NCI-H2081 treated with DMSO at 0.1 percent for 48 hours (cell line): ENCODE measurements at places on chromosomes 1 and 21.

DNA sequence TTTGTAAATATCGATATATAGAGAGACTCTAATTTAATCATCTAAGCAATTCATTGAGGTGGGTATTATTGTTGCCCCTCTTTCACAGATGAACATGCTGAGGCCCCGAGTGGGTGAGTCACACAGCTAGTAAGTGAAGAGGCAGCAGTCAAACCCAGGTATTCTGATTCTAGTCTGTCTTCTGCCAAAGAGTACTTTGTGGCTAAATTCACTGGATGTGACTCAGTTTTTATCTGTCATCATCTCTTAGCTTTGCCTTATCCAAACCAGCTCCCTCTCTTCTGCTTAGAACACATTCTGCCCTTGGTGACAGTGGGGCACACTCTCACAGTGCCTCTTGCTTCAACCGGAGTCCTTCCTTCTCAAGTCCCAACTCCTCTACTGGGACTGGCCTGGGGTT, 11.5 kb downstream of the FCRL5 start:
- DNase-seq, result no peak

DNA sequence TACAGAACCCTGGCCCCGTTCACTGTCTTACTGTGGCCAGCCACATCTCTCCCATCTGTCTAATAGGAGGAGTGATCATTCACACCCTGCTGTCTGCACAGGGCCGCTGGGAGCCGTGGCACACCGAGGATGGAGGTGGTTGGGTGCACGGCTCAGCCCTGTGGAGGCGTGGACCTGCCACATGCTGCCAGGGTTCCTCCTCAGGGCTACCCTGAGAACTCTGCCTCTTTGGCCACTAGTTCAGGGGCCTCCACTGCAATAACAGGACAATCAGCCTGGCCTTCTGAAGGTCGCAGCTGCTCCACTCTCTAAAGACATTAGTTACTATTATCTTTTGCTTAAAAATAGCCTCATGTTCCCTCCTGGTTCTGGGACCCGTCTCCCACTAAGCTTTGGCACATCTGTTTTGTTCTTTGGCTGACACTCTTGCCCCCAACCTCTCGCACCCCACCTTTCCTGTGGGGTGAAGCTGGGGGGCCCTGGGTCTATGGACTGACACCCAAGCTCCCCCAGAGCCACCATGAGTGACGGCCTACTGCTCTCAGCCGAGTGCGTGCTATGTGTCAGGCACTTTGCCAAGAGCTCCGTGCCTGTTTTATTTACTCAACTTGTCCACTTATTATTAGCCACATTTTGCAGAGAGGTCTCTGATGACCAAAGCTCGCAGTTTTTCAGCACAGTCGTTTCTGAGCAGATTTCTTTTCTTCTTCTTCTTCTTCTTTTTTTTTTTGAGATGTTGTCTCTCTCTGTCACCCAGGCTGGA, 66.3 kb downstream of the ARHGEF10L start:
- DNase-seq, result no peak

GRCh38 chr1:43509740-43510375, 20.8 kb upstream of the PTPRF start:
- no peak for DNase-seq

GRCh38 chr1:199551967-199552565, 475.4 kb upstream of the NR5A2 start:
- peak; percentile 42 for DNase-seq

DNA sequence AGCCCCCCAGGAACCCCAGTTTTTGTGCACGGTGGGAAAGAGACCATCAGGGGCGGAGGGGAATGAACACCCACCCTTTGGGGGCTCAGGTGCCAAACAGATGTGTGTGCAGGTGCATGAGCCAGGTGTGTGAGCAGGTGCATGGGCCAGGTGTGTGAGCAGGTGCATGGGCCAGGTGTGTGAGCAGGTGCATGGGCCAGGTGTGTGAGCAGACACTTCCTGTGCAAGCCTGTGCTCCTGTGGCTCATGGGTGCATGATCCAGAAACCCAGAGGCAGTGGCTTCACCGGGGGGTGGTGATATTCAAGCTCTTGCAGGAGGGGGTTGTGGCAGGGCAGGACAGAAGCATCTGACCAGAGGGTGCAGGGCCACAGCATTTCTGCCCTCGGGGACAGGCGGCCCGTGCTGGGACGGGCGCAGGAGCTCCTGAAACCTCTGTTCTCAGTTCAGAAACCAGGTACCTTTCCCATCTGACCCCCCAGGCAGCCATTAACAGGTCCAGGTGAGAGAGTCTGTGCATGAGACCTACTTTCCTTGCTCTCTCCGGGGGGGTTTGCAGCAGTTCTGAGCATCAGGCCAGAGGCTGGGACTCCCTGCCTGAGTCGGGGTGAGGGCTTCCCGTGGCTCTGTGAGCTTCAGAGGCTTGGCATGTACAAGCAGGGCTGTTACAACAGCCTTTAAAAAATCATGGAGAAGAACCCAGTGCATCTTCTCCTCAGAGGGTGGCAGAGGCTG, 29.1 kb downstream of the COL18A1 start:
- no peak for DNase-seq

DNA sequence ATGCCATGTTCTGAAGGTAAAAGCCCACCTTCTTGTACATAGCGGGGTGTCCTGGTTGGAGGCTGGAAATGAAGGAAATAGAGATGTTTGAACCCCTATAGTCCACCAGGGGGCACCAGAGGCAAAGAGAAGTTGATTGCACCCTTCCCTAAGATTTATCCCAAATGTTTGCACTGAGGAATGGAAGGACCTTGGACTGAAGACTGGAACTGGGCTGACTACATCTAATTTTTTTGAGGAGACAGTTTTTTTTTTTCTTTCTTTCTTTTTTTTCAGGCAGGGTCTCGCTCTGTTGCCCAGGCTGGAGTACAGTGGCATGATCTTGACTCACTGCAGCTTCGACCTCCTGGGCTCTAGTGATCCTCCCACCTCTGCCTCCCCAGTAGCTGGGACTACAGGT, 55.3 kb upstream of the EIF4G3 start:
- no peak for DNase-seq

- DNase-seq, result no peak
Observed at GRCh38 chr1:39617488-39618049, 21.9 kb downstream of the HEYL start.

- DNase-seq, result no peak
Observed at GRCh38 chr1:233180641-233181364, 114.7 kb downstream of the PCNX2 start.

GRCh38 chr21:45768011-45768739, 124.7 kb downstream of the PCBP3 start:
- DNase-seq, result no peak

- no peak for DNase-seq
Observed at GRCh38 chr1:116879478-116880133, 30.1 kb upstream of the PTGFRN start.

DNA sequence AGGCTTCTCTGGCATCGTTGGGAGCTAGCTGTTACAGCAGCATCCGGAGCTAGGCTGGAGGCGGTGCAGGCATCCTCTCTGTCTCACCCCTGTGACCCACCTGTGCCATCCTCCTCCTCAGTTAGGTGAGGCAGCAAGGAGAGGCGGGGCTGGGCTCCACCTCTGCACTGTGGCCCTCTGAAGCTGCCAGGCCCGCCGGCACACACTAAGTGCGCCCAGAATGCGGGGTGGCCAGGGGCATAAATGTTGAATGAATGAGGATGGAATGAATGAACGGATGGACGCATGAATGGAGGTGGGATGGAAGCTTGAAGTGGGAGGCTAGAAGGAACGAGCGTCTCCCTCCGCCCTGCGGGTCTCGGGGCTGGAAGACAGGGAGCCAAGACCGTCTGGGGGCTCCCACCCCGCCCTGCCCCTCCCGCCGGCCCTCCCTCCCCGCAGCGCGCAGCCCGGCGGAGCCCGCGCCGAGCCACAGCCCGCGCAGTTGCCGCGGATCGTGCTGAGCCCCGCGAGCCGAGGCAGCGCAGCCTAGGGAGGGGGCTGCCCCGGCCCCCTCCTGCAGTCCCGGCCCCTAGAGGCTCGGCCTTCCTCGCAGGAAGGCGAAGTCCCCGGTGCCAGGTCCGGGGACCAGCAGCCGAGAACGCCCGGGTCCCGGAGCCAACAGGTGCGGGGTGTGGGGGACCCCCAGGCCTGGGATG, at the start of gene HCRTR1:
HCRTR1 (plus strand) TSS at position 472 of the 698 bp plus-strand sequence. CDS start 1,504 bp downstream, outside the sequence.
- DNase-seq, result no peak

DNA sequence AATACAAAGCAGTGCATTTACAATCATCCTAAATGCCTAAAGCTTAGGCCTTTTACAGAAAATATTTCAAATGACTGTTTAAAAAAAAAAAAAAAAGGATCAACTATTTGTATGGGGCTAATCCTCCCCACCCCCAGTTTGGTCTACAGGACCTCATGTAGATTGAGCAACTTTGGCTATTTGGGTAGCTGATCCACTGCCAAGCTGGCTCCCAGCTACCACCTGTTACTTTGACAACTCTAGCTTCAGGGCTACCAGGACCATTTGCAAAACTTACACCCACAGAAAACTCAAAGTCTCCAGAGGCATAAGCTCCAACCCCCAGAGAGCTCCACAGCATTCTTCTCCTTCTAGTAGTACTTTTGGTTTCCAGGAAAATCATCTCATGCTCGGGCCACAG, 29.4 kb downstream of the JAK1 start:
- no peak for DNase-seq

DNA sequence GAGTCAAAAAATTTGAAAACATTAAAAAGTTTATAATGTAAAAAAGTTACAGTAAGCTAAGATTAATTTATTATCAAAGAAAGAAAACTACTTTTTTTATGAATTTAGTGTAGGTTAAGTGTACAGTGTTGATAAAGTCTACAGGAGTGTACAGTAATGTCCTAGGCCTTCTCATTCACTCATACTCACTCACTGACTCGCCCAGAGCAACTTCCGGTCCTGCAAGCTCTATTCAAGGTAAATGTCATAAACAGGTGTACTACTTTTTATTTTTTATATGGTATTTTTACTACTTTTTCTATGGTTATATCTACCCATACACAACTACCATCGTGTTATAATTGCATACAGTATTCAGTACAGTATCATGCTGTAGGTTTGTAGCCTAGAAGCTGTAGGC, 49.6 kb downstream of the TBX19 start:
- DNase-seq, result no peak

DNA sequence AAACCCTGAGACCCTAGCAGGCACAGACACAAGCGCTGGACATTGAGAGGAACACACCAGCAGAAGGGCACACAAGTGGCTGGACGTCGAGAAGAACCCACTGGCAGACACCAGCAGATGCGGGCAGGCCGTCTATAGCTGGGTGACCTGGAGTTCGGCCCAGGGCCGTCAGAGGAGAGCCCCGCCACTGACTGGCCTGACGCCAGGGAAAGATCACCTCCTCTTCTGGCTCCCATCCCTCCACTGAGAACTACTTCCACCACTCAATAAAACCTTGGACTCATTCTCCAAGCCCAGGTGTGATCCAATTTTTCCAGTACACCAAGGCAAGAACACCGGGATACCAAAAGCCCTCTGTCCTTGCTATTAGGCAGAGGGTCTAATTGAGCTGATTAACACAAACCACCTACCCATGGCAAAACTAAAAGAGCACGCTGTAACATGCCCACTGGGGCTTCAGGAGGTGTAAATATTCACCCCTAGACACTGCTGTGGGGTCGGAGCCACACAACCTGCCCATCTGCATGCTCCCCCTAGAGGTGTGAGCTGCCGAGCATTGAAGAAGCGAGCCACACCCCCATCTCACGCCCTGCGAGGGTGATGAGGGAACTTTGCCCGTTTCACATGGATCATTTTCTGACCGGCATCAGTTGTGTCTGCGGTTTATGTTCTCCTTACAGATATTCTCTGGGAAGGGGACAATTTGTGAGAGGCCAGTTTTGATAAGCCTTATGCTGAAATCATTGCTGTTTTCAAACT, 104.8 kb downstream of the HLX start:
- DNase-seq, result no peak

DNA sequence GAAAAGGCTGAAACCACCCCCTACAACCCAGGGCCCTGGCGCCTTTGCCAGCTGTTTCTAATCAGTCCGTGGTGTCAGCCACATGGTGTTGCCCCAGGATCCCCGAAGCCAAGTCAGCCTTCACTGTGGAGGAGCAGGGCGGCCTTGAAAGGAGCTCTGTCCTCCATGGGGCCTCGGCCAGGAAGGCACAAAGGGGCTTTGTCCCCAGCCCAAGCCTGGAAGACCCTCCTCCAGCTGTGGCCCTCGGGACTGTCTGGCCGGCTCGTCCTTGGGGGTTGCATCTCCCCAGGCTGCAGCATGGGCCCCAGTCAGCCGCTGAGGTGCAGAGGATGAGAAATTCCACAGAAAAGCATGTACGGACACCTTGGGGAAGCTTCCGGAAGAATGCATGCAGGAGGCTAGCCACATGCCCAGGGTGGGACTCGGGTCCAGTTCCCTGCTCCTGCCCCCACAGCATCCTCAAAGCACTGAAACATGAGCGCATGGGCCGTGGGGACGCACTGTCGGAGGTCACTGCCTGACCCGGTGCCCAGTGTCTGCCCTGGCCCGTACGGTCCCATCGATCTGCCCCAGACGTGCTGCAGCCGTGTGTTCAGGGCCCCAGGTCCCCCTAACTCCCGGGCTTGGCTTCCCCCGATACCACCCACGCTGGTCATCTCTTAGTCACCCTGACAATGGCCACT, 38.6 kb upstream of the POFUT2 start:
- DNase-seq, result no peak

GRCh38 chr1:224047538-224047937, 66.4 kb upstream of the FBXO28 start:
- no peak for DNase-seq

DNA sequence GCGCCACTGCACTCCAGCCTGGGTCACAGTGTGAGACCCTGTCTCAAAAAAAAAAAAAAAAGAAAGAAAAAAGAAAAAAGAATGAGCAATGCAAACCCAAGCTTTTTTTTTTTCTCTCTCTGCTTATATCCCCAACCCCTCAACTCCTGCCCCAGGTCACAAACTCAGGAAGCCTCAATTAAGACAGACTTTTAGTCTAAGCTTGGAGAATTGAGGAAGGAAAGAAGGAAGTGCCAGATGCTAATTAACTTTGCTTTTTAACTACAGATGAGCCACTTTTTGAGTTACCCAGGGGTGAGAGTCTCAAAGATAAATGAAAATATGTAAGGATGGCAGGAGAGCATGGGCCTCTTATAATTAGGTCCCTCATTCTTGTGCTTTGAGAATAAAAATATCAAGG, 33.3 kb downstream of the PIK3CD start:
- DNase-seq, result no peak

GRCh38 chr1:189301235-189301634, 1176.4 kb downstream of the BRINP3 start:
- DNase-seq, result no peak

GRCh38 chr1:150280138-150280707, 2.1 kb upstream of the CIART start:
- DNase-seq, result no peak

- DNase-seq, result no peak
Observed at GRCh38 chr1:159274631-159275030, 27.5 kb upstream of the FCER1A start.

DNA sequence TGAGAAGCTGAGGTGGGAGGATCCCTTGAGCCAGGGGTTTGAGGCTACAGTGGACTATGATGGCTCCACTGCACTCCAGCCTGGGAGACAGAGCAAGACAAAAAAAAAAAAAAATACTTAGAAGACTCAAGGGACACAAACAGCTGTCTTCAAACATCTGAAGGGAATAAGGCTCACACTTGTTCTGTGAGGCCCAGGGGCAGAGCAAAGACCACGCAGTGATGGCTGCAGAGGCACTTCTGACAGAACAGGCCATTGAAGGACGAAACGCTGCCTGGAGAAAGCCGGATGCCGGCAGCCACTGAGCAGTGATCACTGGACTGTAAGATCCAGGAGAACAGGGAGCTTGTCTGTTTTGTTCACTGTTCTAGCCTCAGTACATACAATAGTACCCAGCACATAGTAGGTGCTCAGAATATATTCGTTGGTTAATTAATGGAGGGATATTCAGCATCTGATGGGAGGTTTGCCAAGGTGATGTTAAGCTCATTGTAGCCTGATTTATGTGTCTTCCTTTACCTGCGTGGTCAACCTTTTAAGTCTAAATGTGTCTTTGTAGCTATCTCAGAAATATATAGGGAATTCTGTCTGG, 12.1 kb upstream of the NDC1 start:
- DNase-seq, result no peak
